ENCODE measurements at places on chromosomes 5 and 9.

GRCh38 chr9:35553670-35554543 lies 51.2 kb upstream of the TESK1 start:
- DNase-seq: no peak

- DNase-seq: no peak
Measured at GRCh38 chr9:38405785-38406184, 13.3 kb downstream of the ALDH1B1 start.

GRCh38 chr5:61771808-61772207 lies 439.8 kb downstream of the ZSWIM6 start:
- DNase-seq: no peak

- no peak for DNase-seq
Measured at GRCh38 chr5:142821733-142822487, 51.7 kb downstream of the ARHGAP26 start.

DNA sequence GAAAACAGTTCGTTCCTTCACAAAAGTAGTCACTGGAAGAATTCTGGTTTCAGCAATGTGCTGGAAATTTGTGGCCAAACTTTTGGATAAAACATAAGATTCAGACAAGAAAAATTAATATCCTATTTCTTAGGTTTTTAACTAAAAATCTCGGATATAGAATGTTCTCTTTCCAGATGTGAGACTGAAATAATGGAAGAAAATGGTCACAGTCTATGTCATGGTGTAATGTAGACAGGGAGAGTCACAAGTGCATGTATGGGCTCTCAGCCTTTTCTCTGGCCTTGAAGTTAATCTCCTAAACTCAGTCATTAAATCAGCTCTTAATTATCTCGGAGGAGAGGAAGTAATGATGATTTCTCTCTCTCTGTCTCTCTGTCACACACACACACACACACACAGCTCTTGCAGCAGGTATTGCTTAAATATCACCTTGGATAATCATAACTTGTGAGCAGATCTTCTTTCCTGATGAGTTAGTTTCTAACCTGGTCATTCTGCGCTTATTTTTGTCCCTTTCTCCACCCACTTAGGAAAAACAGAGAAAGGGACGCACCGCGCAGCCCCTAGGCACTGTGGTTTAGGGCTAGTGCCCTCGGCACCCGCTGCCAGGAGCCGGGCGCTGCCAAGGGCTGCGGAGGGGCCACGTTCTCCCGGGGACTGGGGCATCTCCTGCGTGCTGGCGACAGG lies 672 bp upstream of the ITGA2 start:
- no peak for DNase-seq

DNA sequence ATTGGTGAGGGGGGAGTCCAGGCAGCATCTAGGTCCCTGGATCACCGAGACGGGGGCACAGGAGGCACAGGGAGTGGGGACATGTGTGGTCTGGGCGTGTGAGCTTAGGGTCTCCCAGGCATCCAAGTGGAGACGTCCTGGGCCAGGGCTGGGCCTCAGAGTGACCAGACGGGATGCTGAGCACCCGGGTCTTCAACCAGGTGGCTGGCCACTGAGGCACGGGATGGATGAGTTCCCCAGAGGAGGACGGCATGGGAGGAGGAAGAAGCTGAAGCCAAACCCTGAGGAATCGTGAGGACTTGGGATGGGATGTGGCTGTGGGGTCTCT lies 88.0 kb downstream of the LMX1B start:
- DNase-seq: no peak

DNA sequence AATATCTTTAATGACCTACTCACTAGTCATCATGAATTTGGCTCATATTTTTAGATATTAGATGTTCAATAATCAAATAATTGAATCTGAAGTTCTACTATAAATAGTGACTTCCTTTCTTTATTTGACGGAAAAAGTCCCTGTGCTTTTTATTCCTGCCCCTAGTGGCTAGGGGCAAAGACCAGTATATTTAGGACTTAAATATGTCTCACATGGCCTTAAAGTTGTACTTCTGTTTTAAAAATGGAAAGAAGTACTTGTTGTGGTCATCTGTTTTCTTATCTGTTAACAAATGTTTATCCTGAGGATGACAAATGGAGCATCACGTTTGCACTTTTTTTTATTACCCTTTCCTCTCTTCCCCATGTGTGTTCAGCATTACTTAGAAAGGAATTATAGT lies 89.2 kb upstream of the GRHPR start:
- DNase-seq: no peak

DNA sequence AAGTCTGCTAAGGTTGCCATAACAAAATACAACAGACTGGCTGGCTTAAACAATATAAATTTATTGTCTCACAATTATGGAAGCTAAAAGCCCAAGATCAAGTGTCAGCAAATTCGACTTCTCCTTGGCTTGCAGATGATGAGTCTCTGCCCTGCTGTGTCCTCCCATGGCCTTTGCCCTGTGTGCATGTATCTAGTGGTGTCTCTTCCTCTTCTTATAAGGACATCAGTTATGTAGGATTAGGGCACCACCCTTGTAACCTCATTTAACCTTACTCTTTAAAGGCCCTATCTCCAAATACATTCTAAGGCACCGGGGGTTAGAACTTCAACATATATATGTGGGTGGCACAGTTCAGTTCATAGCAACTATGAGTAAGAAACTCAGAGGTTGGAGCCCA lies 157.9 kb upstream of the RASA1 start:
- no peak for DNase-seq

- DNase-seq: no peak
Measured at GRCh38 chr9:104746798-104747197, 685 bp upstream of the NIPSNAP3A start.

DNA sequence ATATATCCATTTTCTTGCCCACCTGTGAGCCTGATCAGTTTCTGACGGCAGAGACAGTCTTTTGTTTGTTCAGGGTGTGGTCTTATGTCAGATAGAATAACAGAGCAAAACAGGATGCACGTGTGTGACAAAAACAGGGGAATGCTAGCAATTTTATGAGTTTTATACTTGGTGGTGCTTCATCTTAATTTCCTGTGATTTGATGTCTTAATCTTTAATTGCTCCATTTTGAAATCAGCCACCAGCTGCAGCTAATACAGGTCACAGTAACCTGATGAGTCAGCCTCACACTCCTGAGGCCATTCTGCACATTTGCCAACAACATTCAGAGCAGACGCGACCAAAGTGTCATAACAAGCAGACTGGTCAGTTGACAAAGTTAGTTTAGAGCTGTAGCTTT lies 42.3 kb upstream of the JMY start:
- DNase-seq: no peak

GRCh38 chr5:39062530-39062929 lies 11.7 kb downstream of the RICTOR start:
- no peak for DNase-seq

- DNase-seq: no peak
Measured at GRCh38 chr9:84062538-84062937, 81.9 kb downstream of the RMI1 start.

DNA sequence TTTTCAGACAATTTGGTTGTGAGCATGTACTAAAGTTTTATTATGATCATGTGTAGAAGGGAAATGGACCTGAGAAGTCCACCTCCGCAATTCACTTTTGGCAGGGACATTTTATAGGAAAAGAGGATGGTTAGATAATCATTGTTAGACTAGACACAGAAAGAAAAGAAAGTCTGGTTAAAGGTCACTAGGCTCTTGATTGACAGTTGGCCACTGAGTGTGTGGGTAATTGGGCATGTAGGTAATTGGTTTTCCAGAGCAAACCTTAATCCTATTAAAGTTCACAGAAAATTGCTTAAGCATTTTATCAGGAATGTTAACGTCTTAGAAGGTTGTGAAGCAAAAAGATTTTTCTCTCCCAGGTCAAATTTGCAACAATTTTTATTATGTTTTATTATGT lies 158.5 kb upstream of the CLINT1 start:
- DNase-seq: no peak

DNA sequence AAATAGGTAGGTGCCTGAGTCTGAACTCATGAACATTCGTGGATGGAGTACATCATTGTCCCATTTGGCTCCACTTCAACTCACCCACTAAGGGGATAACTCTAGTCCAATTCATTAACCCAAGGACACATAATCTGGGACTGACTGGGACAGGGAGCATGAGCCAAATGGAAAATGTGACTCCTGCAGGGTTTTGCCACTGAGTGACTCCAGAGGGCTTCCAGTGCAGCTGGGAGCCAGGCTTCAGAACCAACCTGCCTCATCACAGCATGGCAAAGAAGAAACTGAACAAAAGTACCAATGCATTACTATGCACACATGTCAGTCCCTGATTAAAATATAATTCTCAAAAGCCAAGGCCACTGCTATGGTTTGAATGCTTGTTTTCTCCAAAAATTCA lies 159.7 kb upstream of the SNX2 start:
- no peak for DNase-seq

DNA sequence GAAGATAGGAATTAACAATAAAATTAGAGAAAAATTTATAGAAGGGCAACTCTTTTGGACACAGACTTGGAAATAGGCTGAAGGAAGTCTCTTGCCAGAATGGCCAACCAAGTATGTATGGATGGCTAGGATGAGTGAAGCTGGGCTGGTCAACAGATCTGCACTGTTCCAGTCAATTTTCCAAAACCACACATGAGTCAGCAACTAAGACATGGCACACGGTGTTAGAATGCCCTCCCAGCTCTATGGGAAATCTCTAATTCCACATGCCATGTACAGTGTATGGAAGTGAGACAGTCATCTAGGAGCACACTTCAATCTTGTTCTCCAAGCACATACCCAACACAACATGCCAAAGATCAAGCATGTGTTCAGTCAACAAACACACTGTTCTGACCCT lies 129.6 kb downstream of the GLIS3 start:
- no peak for DNase-seq

DNA sequence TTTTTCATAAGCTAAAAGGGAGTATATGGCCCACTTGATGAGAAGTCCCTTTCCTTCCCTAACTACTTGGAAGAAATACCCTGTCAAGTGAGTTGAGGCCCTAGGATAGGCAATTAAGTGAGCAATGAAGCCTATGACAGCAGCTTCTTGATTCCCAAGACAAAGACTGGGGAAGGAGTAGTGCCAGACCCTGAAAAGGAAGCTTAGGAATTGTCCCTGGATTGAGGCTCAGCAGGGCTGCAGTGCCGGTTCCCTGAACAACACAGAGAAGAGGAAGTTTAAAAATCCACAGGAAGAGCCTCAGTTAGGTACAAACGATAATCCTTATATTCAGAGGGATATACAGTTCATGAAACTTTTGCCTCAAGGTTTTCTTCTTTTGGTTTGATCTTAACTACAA lies 61.8 kb upstream of the RAD23B start:
- DNase-seq: peak; percentile 9

- DNase-seq: no peak
Measured at GRCh38 chr5:39057734-39058133, 16.5 kb downstream of the RICTOR start.

DNA sequence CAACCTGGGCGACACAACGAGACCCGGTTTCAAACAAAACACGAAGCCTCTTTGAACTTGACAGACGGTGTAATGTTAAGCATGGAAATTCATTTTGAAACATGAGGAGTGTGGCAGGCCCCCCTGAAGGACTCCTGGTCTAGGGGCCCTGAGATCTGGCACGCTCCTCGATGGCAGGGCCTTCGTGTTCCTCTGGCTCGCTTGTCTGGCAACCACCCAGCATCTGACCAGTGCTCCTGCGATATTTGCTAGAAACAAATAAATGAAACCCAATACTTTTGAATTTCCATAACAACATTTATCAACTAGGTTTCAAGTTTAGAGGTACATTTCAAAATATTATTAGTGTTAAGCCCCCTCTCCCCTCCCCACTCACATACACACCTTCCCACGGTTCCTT lies 193.0 kb downstream of the ERCC6L2 start:
- no peak for DNase-seq

- DNase-seq: no peak
Measured at GRCh38 chr5:142156839-142157463, 48.4 kb downstream of the NDFIP1 start.

DNA sequence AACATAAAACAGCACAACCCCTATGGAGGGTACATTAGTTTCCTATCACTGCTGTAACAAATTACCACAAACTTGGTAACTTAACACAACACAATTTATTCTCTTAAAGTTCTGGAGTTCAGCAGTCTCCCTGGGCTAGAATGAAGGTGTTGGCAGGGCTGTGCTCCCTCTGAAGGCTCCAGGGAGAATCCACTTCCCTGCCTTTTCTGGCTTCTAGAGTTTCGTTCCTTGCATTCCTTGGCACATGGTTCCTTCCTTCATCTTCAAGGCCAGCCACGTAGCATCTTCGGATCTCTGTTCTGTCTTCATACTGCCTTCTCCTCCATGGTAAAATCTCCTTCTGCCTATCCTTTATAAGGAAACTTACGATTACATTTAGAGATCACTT lies 25.0 kb upstream of the GSN start:
- no peak for DNase-seq

DNA sequence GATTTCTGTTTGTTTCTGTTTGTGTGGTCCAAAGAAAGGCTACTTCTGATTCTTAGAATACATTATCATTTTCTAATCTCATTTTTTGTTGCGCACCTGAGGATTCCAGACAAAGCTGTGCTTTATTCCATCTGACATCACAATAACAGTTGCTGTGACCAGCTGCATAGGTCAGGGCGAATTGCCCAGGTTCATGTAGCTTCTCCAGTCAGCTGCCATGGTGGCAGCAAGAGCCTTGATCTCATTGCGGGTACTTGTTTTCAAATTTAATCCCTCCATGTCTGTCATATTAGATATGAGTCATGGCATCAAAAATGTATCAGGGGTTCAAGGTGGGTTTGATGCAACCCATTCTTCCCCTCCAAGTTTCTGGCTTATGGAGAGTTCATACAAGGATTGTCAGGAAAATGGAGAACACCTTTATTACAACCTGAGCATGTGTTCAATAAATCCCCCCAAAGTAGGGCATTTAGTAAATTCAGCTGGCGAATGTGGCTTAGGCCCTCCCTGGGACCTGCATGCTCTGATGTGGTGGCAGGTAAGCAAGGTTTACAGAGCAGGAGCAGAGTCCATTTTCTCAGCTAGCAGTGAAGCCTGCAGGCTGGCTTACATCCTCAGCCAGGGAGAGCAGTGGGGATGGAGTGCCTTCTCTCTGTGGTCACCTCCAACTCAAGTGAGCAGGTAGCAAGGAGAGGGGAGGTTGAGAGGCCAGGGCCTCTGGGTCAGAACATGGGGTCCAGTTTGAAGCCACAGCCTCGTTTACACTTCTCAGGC lies 13.9 kb downstream of the CAVIN4 start:
- no peak for DNase-seq

DNA sequence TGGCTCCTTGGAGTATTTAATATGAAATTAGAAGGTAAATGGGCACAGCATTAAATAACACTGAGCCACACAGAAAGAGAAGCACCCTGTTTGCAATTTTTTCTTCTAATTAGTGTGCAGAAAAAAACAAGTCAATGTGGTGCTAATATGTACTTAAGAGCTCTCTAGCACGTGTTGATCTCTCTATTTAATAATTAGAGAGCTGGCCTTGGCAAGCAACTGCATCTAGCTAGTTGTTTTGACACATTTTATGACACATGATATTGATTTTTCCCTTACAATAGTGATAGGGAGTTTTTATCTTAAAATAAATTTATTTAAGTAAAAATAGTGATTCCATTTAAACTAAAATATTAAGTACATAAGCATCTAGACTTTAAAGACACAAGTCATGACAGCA lies 54.5 kb upstream of the NUDT12 start:
- DNase-seq: no peak

GRCh38 chr9:129696944-129697655 lies 31.7 kb downstream of the PRRX2 start:
- no peak for DNase-seq

- no peak for DNase-seq
Measured at GRCh38 chr5:96408210-96408777, 24.8 kb downstream of the PCSK1 start.

Data from NCI-H1417 (cell line).